NT2/D1 (cell line): ENCODE measurements at places on chromosomes 4 and X.
A peak's percentile ranks its signal among the peaks of the same experiment; 100 is the strongest.

DNA sequence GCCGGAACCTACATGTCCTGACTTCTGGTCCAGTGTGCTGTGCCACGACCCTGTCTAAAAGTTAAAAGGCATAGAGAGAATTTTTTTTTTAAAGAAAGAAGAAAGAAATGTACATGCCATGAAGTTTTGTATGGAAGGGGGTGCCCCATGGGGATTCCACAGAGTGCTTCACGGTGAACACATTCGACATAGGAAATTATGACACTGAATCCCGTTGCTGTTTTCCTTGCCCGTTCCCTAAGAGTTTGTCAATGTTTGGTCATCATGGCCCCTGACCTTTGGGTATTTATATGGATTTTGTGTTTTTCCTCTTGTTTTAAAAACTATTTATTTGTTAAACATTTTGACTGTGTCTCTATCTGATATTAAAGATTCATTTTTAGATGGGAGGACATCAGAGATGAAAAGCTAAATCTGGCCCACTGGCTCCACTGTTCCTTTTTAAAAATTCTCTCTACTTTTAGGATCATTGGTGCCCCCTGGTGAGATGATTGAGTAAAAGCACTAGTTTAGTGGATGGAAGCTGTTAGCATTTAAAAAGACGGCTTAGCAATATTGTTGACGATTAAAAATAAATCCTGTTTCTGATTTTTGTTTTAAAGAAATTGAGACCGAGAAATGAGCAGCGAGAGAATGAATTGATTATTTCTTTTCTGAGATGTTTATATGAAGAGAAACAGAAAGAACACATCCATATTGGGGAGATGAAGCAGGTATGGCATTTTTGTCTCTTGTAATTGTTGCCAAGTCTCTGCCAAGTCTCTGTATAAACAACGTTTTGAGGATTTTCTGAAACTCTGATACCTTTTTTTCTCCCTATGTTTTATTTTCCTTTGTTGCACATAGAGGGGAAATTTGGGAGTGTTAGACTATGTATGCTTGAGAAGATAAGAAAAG is 75.0 kb downstream of the PTTG2 start:
- peak; percentile 33 for DNase-seq

- no peak for DNase-seq
These were observed 375.7 kb downstream of the NLGN4X start for GRCh38 chrX:5852941-5853340.

DNA sequence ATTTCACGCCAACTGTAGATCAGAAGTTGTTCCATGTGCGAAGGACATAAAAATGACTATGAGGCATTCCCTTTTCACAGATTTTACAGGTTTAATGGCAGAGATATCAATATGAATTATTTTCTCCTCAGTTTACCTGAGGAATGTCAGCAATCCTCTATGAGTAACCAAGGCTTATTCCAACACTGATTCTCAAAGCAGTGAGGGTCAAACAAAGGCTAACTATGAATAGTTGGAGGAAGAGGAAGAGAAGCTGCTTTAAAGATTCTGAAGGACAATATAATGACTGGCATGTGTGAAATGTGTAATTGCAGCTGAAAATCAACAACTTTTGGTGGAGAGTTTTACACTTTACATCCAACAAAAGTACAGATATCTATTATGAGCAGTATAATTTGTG is 29.1 kb downstream of the NAF1 start:
- no peak for DNase-seq

DNA sequence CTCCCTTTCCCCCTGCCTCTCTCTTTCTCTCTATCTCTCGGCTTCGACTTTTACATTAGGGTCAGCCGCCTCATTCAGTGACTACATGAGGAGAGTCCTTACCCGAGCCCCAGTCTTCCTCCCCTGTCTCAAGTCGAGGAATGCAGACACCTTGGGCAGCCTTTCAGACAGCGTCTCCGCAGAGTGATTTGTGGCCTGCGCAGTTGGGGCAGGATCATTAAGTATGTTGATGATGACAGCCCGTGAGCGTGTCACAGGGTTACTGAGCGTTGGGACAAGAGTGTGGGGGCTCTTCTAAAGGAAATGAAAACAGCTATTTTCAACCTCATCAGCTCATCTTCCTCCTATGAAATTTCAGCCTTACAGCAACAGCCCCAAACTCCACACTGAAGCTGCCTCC is 312.1 kb upstream of the GATB start:
- DNase-seq, result no peak

DNA sequence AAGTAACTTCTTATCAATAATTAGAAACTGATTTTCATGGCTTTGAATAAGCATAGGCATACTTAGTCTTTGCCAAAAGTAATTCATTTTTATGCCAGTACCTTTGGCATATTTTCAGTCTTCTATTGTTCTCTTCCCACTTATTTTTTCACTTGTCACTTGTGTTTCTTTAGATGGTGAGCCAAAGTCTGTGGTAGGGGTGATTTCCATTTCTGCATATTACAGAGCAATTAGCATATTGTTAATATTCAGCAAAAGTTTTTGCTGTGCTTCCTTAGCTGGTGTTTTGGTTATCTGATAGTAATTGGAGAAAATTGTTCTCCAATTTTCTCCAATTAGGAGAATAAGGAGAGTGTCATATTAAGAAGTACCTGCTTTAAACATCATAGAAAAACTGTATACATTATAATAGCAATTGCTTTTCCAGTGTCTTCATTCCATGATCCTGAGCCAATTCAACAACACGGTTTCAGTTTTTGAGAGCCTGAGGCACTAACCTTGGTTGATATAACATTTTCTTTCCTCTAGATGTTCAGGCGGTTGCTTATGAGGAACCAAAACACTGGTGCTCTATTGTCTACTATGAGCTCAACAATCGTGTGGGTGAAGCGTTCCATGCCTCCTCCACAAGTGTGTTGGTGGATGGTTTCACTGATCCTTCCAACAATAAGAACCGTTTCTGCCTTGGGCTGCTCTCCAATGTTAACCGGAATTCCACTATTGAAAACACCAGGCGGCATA is 64.7 kb downstream of the SMAD1 start:
- no peak for DNase-seq

GRCh38 chr4:41281038-41281634 is 24.4 kb downstream of the UCHL1 start:
- DNase-seq, result peak; percentile 64

- DNase-seq, result no peak
These were observed 10.6 kb downstream of the ASMTL start for GRCh38 chrX:1442016-1442665.

DNA sequence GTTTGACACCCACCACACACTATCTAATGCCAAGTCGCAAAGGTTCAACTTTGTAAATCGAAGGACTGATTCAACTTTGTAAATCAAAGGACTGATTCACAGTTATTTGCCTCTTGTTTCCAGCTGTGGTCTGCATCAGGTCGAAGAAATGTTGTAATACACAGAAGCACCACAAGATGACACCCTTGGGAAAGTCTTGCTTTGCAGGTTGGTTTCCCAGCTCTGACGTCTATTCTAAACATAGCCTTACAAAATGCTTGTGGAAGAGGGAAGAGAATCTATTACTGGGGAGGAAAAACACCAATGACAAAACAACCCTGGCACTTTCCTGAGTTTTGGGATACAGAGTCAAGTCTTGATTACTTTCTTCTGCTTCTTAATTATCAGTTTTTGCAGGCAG is 35.3 kb downstream of the SUPT20HL1 start:
- DNase-seq, result peak; percentile 56

GRCh38 chrX:40310447-40310846 is 212.7 kb upstream of the BCOR start:
- DNase-seq, result no peak

DNA sequence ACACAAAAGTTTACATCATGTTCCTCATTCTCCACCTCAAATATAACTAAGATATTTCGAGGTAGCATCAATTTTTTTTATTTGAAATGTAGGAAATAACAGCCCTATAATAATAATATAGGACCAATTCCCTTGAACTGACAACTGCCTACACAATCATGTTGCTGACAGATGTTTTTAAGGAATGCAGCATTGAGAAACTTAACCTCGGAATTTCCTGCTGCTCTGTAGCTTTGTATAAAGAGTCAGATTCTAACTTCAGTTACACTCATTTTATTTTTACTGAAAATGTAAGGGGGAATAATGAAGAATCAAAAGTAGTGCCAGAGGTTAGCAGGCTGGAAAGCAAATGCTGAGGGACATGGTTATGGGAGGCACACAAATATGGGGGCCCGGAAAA is 235.8 kb downstream of the RBMX2 start:
- DNase-seq, result no peak

DNA sequence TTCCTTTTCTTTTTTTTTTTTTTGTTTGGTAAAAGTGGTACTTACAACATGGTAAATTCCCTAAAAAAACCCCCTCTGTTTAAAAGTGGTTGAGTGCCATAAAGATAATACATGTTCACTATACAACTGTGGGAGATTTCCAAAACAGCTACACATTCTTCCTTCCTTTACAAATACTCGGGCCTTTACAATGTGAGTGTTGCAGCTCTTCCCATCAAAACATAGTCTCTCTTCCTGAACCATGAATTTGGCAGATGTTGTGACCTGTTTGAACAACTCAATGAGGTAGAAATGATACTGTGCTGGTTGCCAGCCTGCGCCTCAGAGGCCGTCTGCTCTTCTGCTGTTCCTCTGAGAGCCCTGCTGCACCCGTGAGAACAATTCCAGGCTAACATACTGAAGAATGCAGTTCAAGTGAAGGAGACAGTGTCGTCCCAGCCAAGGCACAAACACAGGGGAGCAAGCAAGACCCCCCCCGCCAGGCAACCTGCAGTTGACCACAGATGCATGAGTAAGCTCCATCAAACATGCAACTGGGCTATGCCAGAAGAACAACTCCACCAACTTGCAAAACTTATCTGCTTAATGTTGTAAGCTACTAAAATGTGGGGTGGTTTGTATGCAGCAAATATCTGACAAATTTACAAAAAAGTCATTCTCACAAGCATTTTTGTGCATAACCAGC is 645.0 kb downstream of the PCDH7 start:
- DNase-seq, result no peak

DNA sequence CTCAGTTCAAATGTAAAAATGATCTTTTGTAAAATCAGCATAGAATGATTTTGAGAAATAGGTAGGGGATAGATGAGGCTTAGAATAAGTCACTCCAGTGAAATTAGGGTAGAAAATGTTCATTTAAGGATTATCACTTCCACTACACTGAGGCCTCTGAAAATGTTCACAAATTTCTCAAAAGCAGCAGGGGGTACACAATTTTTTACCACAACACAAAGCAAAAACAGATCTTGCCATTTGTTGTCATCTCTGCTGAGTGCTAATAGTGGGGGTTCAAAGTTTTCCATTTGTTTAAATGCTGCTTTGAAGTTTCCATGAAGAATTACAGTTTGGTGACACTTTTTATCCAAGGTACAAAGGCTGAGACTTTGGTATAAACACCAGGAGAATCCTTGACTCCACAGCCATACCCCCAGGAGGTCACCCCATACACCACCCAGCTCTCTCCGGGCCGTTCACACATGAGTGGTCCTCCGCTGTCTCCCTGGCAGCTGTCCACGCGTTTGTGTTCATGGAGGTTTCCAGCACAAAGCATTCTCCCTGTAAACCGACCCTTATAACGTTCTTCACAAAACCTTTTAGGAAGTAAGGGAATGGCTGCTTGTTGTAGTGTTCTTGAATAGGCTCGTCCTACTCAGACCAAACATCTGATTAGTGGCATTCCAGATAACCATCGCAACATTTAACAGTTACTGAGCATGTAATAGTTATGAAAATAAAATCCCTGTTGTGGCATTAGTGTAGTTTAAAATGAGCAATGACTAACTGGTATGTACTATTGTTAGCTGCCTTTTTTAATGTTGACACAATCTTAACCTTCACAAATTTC is 71.0 kb downstream of the PRSS12 start:
- no peak for DNase-seq

- DNase-seq, result no peak
These were observed 1191.3 kb upstream of the TENM3 start for GRCh38 chr4:181051931-181052330.

DNA sequence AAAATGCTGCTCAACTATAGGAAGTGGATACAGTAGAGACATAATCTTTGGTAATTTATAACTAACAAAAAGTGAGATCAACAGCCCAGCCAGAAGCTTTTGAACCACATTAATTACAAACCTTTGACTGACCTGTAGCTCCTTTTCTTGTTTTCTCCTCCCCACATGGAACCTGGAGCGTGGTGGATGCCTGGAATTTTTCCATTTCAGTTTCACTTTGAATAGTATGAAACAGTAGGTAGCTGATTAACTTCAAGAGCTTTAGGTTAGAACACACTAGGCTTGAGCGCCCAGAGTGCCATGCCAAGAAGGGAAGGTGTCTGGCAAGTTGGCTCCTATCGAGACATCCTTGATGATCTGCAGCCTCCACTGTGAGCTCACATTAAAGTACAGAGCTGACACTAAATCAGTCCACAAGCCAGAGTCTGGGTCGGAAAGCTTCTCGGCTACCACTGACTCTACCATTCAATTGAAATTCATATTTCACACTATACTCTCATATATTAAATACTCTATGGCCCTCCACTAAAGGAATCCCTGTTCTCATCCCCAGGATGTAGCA is 143.4 kb downstream of the GLRA2 start:
- no peak for DNase-seq

DNA sequence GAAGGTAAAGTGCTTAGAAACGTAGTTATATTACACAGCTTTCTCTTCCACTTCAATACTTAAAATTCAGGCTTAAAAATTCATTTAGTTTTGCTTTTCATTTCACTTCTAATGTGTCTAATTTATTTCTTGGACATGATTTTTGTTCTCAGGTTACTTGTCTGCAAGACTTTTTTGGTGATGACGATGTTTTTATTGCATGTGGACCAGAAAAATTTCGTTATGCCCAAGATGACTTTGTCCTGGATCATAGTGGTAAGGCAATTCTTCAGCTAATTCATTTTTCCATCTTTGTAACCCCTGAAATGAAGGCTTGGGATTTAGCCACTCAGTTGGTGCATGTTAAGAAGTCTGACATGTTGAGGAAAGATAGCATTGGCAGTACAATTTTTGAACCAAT is 114.7 kb downstream of the DCLK2 start:
- DNase-seq, result no peak
